ENCODE measurements at places on chromosomes 7 and 10.
A peak's percentile ranks its signal among the peaks of the same experiment; 100 is the strongest.

DNA sequence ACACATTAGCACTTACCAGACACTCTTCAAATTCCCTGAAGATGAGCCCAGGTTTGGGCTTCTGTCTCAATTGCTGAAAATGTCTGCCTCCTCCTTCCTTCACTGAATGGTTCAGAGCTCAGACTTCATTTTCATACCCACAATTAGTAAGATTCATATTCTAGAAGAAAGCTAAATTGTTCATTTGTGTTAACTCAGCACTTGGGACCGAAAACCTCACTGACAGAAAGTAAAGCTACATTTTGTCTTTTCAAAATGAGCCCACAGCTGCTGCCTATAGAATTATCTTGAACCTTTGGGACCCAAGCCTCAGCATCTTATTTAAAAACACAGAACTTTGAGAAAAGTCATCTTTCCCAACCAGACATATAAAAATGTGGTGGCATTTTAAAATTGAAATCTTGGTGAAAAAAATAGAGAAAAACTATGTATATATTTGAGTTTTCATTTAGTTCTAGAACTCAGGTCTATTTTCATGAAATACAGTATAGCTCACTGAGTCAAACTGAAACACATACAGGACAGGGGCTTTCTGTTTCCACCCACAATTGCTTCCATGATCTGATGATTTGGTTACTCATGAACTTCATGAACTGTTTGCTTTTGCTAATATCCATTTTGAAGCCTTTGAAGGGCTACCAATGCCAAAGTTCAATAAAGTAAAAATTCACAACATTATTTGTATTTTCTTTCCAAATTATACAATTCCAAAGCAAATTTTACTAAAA, 119.1 kb upstream of the PFKP start:
- no peak for DNase-seq

DNA sequence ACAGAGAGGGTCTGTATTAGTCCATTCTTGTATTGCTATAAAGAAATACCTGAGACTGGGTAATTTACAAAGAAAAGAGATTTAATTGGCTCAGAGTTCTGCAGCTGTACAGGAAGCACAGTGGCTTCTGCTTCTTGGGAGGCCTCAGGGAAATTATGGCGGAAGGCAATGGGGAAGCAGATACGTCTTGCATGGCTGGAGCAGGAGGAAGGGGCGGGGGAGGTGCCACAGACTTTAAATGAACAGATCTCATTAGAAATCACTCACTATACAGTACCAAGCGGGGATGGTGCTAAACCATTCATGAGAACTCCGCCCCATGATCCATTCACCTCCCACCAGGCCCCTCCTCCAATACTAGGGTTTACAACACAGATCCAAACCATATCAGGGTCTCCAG, 3.7 kb upstream of the CALU start:
- no peak for DNase-seq

GRCh38 chr7:99835189-99835588, 7.4 kb downstream of the CYP3A43 start:
- DNase-seq, result no peak

- no peak for DNase-seq
Measured at GRCh38 chr7:121235201-121235600, 93.6 kb upstream of the WNT16 start.

DNA sequence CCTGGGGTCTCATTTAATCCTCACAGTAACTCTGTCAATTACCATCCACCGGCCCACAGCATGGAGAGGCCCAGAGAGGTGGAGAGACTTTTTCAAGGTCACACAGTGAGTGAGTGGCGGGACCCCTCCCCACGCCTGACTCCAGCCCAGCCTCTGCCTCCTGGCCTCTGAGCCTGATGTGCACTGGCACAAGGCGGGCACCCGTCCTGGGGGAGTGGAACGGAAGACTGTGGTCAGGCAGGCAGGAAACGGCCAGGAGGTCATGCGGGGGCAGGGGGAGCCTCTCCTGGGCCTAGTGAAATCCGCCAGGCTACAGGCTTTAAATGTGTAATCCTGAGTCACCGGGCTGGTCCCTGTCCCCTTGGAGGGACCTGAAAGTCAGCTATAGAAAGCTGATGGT, 32.2 kb downstream of the ZCCHC24 start:
- DNase-seq, result no peak

DNA sequence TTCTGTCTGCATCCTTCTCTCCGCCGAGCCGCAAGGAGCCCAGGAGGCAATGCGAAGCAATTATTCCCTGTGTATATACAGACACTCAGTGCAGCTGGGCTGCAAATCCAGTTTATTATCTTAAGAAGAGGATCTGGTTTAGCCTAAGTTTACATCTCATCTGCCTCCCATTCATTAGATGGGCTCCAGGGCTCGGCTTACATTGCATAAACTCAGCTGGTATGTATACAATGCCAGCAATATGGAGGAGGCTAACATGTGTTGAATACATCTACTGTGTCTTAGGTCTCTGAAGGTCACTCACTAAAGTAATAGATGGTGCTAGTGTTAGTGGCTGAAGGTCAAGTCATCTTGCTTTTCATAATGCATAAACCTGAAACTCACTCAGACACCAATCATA, 996.8 kb downstream of the KCNMA1 start:
- no peak for DNase-seq

- no peak for DNase-seq
Measured at GRCh38 chr7:83005410-83005809, 157.3 kb downstream of the PCLO start.

DNA sequence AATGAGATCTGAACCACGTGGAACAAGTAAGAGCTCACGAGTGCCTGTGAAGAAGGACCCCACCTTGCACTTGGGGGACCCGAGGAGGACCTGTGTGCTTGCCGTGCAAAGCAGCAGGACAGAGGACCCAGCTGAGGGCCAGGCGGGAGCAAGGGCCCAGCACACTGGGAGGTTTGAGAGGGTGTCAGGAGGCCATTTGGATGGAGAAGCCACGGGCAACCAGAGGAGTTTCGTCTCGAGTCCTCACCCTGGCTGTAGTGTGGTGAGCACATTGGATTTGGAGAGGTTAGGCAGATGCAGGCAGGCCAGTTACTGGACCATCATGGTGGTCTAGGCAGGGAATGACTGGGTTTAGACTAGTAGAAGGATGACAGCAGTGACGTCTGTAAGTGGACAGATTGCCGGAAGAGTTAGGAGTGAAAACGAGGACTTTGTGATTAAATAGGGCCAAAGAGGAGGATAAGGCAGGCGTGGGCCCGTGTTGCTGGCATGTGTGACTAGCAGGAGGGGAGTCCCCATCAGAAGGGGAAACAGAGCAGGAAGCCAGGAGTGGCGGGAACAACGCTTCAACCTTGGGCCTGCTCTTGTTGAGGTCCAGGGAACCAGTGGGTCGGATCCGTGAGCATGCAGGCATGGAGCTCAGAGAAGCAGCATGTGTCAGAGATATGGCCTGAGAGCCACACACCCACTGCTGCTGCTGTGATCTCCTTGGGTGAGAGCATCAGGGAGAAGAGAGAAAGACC, 208.2 kb downstream of the MGMT start:
- DNase-seq, result no peak

DNA sequence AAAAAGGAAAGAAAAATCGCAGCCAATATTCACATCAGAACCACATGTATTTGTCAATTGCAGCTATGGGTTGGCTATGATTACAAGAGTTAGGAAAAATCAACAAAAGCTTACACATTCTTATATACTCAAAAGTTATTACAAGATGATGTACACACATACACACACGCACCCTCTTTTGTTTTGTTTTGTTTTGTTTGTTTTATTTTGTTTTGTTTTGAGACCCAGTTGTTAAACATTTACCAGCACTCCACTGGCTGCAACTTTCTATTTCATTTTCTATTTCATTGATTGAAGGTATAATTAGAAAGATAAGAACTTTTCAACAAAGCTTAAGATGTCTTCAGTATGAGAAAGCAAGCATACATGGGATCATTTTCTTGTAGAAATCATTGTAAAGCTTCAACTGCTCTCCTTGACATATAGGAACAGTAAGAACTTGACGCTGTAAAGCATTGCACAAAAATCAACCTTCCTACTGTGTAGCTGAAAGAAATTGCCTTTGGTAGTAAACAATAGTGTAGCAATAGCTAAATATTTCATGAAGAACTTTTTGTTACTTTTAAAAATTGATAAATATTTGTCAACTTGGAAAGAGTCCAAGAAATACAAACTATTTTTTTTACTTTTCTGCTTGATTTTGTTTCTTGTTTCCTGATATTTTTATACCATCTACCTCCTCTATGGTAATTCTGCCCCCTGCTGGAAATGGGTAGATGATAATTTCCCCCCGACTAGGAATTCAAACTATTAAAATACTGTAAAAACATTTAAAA, 205.9 kb downstream of the MBL2 start:
- peak; percentile 16 for DNase-seq

DNA sequence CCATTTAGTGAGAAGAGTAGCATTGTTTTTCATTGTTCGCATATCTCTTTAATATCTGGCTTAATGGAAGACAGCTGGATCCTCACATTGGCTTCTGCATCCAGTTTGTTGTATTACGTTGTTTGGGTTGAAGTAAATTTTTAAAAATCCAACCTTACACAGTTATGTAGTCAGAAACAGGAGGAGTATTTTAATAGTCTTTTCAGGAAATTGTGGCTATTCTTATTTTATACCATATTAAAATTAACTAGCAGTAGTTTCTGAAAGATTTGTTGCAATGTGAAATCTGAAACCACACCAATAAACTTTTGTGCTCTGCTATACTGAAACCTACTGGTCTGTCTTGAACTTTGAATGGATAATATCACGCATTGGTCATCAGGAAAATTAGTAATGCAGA, 27.9 kb downstream of the MYPN start:
- DNase-seq, result no peak

GRCh38 chr10:24713086-24713485, 10.6 kb downstream of the ARHGAP21 start:
- DNase-seq, result no peak

DNA sequence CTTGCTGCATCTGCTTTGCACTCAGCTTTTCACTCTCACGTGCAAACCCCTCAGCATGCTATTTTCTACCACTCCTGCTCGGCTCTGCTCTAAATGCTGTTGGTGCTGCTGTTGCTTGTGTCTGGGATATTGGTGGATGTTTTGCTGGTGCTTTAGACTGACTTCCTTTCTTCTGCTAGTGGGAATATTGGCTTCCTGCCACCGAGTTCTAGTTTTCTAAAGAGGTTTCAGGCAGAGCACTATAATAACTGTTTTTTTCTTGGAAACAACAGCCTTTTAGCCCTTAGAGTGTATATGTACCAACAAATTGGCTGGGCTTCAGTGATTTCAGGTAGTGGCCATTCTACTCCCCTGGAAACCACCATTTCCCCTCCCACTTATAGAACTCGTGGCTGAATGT, 27.8 kb downstream of the TMEM236 start:
- DNase-seq, result no peak

DNA sequence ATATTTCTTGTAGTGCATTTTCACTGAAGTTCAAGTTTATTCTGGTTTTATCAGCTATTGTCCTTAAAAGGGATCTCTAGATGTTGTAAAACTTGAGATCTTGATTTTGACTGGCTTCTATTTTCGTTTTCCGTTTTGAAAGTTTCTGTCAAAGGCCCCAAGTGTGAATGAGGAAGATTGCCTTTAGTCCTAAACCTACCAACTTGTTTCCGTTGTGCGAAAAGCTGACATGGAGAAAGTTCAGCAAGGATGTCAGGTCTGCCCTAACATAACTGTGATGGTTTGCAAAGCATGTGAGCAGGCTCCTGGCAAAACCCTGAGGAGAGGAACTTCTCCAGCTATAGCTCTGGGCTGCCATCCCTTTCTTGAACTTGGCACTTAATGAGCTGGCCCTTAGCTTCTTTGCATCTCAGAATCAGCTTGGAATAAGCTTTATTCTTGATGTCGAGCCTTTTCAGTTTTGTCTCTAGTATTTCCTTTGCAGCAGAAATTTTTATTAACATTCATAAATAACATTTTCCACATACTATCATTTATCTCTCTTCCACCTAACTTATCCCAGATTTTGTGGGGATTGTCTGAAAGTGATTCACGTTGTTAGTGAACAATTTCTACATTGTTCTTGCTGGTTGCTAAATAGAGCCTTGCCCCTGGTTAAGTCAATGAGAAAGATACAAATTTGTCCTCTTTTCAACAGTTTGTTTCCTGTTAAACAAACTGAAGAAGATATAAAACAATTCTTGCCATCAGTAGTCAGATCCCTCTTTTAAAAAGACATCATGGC, 559.4 kb downstream of the SUGCT start:
- no peak for DNase-seq

- DNase-seq, result no peak
Measured at GRCh38 chr7:44536090-44536489, 5.0 kb downstream of the NPC1L1 start.

DNA sequence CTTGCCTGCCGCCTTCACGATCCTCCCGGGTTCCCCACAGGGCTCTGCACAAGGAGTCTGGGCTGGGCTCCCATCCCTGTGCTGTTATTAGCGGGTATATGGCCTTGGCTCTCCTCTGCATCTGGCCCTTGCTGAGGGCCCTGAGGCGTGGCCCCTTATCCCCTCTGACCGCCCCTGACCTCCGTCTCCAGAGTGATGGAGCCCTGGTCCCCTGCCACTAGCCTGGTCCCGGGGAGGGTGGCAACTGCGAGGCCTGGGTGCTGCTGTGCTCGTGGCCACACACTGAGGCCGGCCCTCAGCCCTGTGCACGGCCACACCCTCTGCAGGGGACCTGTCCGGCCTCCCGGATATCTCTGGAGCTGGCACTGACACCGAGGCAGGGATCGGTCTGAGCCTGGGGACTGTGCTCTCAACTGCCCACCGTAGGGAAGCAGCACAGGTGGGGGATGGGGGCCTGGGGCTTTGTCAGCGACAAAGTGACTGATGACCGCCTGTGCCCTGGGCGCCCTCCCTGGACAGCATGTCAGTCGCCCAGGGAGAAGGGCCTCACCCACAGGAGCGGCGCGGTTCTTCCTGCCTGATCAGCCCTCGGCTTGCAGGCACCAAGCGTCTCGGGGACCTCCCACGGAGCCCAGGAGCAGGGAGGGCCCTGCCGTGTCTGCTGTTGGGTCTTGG, 72.4 kb downstream of the NKX6-2 start:
- no peak for DNase-seq

All from HepG2 (cell line).